GDM1 (cell line): ENCODE measurements at places on chromosomes 5 and 9.
A peak's percentile ranks its signal among the peaks of the same experiment; 100 is the strongest.

DNA sequence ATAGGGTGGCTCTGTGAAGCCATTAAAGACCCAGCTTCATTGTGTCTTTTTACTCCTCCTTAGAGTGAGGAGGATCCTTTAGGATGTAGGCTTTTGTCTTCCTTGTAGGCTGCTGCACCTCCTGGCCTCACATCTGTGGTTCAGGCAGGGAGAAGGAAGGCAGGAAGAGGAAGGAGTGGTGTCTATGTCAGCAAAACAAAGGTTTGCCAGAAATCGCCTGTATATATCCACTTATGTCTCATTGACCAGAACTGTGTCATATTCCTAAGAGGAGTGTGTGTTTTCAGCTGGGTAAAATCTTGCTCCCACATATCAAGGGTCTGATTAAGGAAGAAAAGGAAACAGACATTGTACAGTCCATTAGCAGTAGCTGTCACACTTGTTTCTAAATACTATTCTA is 213.8 kb downstream of the ARHGAP26 start:
- DNase-seq: peak; percentile 20

DNA sequence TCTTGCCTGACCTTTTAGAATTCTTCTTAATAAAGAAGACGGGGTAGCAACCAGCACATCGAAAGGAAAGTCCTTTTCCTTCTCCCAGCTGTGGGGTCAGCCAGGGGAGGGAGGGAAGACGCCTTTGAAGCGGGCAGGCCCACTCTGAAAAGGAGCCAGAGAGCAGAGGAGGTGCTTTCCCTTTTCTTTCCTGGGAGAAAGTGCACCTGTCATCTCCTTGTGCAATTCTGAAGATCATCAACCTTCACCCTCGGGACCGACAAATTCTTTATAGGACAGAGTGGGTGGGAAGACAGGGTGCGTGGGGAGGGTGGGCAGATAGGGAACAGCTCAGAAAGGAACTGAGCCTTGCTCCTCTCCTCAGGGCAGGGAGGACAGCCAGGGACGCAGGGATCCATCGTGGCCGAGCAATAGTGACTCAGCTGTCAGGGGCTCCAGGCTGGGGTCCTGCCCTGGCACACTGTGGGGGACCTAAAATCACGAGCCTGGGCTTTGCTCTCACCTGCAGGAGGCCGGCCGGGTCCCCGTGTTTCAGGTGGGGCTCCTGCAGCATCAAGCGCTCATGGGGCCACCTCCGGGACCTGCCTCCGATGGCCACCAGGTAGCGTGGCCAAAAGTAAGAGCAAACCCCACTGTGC is 141.0 kb downstream of the OLFM1 start:
- no peak for DNase-seq

GRCh38 chr9:100700689-100701318 is 122.9 kb downstream of the CAVIN4 start:
- no peak for DNase-seq

DNA sequence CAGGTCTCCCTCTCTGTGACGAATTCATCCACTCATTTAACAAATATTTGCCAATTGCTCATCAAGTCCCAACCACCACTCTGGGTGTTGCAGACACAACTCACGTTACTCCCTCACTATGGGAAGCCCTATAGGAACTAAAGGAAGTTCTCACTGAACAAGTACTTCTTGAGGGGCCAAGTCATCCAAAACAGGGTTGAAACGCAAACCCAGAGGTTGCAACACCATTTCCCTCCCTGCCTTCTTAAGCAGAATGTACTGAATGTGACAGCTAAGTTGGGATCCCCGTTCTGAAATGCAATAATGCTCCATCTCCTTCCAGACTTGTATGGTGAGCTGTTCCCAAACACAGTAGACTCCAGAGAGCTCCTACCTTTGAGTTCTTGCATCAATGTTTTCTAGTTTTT is 34.3 kb downstream of the EPB41L4B start:
- no peak for DNase-seq

- DNase-seq: no peak
Observed at GRCh38 chr9:88988796-88989641, 2.2 kb upstream of the S1PR3 start.

GRCh38 chr9:112037281-112038016 is 137.6 kb downstream of the SUSD1 start:
- DNase-seq: peak; percentile 81

DNA sequence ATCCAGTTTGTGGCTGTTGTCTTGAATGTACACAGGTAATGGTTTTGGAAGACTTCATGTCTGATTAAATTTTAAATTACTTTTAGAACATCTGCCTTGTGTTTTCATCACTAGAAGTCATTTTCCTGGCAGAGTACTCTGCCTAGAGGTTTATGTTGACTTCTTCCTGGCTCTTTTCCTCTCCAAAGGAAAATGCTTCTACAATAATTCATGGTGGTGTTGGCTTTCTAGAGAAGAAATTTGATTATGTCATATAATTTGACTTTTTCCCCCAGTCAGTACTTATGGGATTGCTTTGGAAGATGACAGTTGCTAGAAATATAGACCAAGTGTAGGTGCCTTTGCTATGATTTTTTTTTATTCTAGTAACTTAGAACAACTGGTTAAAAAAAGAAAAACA is 46.8 kb downstream of the F2RL2 start:
- no peak for DNase-seq

DNA sequence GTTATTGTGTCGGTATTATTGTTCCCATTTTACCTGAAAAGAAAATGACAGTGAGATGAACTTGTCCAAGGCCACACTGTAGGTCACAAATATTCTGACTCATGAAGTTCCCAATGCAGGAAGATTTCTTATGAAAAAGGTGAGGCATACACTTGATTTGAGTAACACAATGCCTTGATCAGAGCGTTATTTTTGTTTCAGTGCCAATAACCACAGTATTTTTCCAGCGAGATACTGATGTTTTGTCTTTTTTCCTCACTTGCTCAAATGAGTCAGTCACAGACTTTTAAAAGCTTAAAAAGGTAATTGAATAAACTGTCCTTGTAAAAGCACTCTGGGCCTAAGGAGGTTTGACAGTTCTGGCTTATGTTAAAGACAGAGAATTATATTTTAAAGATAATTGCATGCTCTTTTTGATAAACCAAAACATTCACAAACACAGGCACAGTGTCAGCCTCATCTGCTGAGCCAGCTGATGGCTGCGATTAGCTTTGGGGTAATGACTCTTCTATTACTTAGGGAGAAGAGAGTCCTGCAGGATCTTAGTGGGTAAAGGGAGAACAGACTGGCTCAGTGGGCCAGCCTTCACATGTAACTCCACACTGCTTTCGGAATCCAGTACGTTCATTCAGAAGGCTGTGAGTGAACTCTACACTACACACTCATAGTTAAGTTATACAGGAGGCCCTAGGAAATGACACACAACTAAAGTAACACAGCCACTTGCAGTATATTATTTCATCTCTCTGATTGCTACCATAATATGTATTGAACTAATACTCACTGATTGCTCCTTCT is 165.5 kb upstream of the CD180 start:
- no peak for DNase-seq

- DNase-seq: no peak
Observed at GRCh38 chr5:16855485-16855884, 80.6 kb downstream of the MYO10 start.
